ENCODE measurements at places on chromosomes 4 and X.

DNA sequence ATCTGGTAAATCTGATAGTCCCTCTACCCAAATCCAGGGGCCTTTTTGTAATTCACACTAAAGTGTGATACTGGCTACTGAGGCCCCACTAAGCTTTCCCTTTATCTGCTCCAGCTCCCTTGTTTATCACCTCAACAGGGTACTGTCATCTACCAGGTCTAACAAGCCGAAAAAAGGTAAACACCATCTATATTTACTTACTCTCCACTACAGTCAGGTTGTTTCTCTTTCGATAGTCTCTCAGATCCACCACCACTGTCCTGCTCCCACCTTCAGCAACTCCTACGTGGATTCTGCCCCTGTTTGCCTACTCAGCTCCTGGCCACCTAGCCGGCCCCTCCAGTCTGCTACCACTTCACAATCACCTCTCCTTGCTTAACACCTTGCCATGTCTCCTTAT lies 3.3 kb downstream of the ITIH6 start:
- DNase-seq, result no peak

DNA sequence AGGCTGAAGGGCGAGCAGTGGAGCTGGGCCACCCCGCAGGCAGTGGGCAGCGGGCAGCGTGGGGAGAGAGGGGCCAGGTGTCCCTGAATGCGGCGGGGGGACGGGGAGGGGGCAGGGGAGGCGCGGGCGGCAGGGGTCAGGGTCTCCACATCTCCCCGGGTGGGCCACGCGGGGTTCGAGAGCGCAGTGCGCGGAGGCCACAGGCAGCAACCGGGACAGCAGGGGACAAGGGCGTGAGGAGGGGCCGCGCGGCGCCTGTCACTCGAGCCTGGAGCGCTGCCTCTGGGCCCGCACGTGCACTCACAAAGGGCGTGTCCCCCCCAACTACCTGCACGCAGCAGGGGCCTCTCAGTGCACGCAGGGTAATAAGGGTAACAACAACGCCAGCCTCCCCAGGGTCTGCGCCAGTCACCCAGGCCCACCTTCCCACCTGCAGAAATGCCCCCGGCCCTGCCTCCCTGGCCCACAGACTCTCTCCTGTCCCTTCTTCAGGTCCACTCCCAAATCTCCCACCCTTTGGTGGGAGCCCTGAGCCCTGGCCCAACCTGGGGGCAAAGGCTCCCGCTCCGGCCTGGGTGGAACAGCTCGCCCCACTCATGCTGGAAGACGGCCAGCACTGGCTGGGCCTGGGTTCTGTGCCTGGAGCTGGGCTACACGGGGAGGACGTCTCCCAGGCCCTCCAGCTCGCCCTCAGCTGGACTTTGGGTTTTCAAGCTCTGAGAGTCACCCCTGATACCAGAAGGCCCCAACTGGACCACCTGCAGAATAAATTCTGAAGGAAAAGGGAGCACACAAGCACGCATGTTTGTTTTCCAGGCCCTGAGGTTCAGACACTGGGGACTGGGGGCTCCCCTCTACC lies 53.2 kb downstream of the ZFYVE28 start:
- DNase-seq, result no peak

DNA sequence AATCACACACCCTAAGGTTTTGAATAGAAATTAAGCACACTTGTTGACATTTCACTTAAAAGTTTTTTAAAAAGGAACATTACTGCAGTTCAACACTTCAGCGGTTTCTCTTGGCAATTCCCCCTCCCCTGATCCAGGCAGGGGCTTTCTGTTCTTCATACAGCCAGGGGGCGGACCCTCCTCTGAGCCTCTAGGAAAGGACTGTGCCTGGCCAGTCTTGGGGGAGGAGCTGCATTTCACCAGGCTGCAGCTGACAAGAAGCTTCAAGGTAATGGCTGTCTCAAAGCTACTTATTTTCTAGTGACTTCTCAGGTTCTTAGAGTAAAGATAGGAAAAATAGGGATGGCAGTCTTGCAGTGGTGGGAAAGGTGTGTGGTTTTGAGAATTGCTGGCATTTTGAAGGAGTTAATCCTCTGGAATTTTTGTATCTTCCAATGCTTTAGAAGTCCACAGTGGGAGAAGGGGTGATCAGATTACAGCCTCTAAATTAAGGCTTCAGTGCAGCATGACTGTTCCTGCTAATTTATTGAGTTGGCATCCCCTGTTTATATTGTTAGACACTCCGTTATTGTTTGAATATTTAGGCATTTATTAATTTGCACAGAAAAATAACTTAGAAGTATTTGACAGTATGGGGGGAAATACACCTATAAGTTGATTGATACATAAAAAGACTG lies 33.5 kb downstream of the PWWP3B start:
- DNase-seq, result no peak

DNA sequence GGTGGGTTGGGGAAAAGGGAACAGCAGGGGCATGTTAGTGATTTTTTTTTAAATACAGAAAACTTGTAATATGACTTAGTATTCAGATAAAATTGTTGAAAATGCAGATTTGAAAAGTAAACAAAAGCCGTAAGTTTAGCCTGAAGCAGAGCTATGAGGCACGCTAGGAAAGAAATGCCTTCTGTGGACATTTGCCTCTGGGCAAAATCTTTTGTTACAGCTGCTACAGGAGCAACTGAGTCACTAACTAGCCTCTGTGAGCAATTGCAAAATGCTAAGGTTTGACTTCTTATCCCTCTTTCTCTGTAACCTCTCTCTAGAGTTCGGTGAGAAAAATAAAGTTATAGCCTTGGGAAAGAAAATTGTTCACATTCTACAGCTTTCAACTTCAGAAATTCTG lies 350.0 kb downstream of the SLC7A11 start:
- DNase-seq, result no peak

GRCh38 chrX:48649102-48649501 lies 34.5 kb upstream of the WAS start:
- no peak for DNase-seq

DNA sequence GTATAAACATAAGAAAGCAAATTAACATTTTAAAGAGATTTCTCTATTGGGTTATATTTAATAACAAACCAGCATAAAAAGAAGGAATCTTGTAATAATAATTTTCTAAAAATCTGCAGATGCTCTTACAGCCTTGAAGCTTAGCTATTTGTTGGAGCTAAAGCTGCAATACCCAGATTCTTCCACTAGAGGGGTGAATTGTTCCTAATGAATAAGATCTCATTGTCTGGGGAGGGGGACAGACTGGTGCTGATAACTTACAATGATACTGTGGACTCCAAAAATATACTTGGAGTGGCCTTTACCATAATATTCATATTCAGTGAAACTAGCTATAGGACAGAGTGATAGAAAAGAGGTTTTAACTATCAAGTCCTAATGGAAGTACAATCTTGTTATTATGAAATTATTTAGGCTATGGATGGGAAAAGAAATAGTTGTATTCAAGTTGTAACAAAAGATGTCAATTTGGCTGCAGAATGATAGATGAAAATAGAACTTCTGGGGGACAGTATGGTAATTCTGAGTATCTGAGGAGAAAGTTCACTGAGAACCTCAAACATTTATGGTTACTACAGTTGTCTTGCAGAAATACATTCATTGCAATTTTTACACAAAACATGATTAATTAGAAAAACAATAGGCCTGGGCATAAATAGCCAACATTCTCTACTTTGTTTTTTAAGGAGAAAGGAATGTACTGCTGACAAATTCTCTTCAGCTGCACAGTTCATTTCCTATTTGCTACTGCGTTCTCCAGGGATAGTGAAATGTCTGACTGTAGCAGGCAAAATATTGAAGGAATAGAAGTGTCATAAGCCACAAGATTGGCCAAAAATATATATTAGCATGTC lies 443.3 kb downstream of the GBA3 start:
- peak; percentile 3 for DNase-seq

DNA sequence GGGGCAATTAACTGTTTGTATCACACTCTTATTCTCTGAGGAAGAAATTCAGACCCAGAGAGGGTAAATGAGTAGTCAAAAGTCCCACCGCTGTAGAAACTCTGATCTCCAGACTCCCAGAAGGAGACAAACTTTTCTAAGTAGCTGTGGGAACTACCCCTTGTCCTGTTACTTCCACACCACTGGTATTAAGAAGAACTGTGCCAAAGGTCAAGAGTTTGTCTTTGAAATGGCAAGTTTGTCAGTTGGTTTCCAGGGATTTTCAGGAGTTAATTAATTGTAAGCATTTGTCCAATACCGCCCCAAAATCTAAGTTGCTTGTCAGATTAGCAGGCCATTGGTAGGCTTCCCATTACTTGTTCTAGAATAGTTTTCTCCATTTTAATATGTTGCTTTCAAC lies 85.7 kb downstream of the GC start:
- DNase-seq, result no peak

- no peak for DNase-seq
Measured at GRCh38 chr4:128574706-128575105, 234.8 kb upstream of the JADE1 start.

GRCh38 chrX:136227948-136228838 lies 23.0 kb downstream of the MAP7D3 start:
- DNase-seq, result no peak

DNA sequence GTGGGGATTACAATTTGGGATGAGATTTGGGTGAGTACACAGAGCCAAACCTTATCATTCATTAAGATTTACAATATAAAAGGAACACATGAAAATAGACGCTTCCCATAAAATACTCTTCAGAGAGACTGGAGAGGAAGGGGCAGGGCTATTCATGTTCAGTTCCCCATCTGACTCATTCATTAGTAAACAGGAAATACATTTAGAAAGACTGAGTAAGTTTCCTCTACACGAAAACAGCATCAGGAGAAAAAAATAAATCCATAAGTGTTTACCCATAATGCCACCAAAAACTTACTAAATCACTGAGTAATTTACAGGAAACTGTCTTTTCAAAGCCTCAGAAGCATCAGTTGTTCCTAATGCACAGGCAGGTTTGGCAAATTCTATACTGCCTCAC lies 255.4 kb upstream of the CXorf51A start:
- no peak for DNase-seq

DNA sequence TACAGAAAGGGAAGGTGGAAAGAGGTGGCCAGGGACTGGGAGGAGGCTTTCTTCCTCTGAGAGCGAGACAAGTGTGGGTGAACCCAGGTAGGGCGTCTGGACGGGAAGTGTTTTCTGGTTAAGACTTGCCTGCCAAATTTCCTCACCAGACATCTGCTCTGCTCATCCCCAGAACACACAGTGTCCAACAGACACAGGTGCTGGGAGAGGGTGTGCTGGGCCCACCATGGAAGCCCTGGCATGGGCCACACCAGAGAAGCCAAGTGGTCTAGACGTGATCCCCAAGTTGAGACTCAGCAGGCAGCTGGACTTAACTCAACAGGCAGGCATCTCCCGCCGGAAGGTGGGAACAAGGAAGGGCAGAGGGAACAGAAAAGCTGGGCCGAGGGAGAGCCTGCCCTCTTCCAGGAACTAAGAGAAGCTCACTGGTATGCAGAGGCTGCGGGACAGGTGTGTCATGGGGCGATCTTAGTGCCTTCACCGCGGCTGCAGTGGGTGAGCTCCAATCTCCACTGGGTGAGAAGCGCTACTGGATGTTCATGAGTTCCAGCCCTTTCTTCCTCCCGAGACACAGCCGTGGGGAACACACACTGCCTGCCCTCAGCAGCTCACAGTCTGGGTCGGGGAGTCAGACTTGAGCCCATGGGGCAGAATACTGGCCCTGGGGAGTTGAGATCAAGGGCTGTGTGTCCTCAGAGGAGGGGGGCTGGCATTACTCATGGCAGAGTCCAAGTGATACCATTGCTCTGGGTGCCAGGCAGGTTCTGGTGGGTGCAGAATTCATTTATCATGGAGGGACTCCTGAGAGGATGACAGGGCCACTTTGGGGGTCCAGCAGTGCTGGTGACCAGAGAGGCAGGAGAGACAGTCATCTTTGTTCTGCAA lies 110.2 kb downstream of the CPZ start:
- no peak for DNase-seq

- DNase-seq, result no peak
Measured at GRCh38 chr4:46967631-46968030, 25.8 kb downstream of the GABRA4 start.

DNA sequence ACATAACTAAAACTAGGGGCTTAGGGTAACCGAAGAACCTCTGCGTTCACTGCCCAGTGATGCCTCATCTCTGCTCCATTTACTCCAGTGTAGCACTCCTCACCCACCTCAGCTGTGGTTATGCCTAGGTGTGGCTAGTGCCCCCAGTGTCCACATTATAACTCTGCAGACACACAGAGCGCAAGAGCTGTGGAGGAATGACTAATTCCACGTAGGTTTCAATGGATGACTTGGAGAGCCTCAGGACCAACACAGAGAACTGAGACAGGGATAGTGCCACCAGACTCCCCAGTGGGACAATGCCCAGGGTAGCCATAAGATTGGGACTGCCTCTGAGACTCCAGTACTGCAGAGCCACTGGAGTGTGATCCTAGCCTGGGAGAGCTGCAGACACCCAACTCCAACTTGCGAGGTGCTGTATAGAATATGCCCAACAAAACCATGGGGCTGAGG lies 542.4 kb upstream of the DIPK2B start:
- DNase-seq, result no peak

DNA sequence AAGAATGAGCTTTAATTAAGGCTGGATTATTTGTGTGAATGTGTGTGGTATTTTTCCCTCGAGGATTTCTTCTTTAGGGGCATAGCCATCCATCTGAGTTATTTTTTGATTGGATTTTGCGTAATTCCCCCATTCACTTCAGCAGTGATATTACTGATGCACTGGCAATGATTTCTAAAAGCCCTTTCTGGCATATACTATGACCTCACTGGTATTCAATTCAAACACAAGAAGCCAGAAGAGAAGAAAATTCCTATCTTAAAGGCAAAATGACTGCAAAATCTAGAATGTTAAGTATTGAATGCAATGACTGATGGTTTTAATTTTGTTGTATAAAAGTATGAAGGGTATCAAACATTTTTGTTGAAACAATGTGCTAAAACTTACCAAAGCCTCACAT lies 71.1 kb upstream of the DDIT4L start:
- no peak for DNase-seq

- no peak for DNase-seq
Measured at GRCh38 chrX:123201720-123202119, 17.6 kb downstream of the GRIA3 start.

GRCh38 chrX:40449396-40449795 lies 131.4 kb upstream of the ATP6AP2 start:
- DNase-seq, result peak; percentile 35

DNA sequence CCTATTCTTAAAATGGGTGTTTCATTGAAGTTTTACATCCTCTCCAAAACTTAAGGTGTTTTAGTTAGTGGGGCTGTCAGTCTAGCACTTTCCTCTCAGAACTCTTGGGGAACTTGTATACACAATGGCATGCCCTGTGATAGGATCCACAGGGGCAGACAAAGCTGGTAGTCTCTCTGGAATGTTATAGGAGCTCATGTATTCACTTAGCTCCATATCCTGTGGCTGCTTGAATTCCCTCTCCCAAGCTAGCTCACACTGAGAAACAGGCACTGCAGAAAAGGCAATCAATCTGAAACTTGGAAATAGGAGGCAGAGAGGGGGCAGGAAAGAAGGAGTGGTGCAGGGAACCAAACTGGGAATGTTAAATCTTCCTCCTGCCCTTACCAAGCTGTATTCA lies 26.3 kb upstream of the ARMCX2 start:
- no peak for DNase-seq

DNA sequence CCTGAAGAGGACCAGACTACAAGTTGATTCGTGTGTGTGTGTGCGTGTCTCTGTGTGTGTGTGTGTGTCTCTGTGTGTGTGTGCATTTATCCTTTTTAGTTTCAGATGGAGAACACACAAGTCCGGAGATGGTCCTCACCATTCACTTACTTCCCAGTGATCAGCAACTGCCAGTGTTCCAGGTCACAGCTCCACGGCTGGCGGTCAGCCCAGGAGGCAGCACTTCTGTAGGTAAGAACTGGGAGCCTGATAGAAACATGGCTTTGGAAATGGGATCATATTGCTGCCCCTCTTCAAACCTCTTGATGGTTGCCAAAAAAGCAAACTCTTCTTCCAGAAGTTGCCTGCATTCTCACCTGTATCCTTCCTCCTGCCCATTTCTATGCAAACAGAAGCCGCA lies 122.6 kb upstream of the ANXA3 start:
- DNase-seq, result no peak

Measured in NCI-H2171 treated with DMSO at 0.1 percent for 48 hours (cell line).